Stimulated activated CD8-positive, alpha-beta memory T cell treated with anti-CD3 and anti-CD28 coated beads, Interleukin-7, amount 100 ng/mL, for 1 hour (primary cell): ENCODE measurements at places on chromosomes 4 and X.

- DNase-seq = no peak
Measured at GRCh38 chrX:102624105-102624504, 24.8 kb downstream of the ARMCX5 start.

- DNase-seq = no peak
Measured at GRCh38 chr4:6188687-6189305, 11.6 kb downstream of the JAKMIP1 start.

DNA sequence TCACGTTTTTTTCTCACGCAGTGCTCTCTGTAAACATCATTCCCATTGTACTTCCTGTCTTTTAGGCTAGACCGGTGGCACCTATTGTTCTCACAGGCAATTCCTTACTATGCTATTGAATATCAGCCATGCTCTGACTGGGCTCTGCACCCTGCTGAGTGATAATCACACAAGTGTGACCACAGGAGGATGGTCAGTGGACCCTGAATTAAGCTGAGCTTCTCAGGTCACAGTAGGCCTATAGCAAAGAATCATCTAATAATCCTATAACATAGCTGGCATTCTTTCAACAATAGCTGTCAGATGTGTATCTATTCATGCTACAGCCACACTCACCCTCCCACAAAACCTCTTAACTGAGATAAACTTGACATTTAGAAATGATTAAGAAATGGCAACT, 2399.8 kb upstream of the TENM3 start:
- no peak for DNase-seq

DNA sequence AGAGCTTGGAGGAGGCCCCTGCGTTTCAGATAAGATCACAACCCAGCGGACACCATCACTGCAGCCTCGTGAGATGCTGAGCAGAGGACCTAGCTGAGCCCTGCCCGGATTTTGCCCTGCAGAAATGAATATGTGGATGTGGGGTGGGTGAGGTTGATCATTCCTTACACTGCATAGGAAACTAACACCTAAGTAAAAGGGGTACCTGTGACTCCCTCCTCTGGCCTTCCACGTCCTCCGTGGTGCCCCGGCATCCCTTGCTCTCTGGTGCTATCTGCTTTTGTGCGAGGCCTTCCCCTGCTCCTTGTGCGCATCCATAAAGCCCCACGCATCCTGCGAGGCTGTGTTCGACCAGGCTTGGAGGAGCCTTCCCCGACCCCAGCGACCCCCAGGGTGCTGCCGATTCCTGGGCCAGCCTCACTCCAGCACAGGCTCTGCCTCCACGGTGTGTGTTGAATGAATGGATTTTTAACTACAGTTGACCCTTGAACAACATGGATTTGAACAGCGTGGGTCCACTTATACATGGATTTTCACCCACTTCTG, 25.6 kb upstream of the GPR78 start:
- DNase-seq = no peak

DNA sequence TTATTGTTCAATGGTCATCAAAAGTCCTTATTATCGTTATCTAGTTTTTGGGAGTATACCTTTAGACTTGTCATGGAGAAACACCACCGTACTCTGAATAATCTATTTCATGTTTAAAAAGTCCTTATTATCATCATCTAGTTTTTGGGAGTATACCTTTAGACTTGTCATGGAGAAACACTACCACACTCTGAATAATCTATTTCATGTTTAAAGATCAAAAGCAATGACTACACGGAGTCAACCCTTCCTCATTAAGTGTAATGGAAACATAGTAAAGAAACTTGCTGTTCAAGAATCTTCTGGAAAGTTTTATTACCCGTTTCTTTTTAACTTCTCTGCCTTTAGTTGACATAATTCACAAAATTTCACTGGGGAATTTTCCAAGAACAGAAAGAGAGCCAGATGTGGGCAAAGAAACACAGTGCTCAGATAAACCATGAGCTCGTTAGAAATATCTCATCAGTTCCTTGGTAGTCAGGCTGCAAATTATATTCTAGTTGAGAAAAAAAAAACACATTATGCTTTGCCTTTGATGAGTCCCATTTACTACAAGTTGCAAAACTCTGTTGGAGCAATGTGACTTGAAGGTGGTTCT, 158.8 kb downstream of the AFAP1 start:
- DNase-seq = no peak

GRCh38 chr4:119559044-119559647, 69.5 kb downstream of the PDE5A start:
- DNase-seq = no peak

DNA sequence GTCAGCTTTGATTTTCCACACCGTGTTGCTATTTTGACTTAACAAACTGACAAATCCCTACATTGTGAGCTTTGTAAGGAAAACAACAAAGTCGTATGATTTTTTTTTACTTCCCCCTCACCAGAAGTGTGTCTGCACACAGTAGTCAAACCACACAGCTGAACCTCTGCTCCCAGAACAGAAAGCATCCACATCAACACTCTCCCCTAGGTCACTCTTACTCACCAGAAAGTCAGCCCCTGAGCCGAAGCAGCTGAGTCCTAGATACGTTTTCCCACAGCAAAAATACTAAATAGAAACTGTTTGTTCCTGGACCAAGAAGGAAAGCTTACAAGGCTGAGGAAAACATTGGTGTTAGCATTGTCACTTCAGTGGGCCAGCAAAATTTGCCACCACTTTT, 305.7 kb downstream of the DHX15 start:
- no peak for DNase-seq
